ENCODE measurements at places on chromosomes 12 and 14.
A peak's percentile ranks its signal among the peaks of the same experiment; 100 is the strongest.

- no peak for DNase-seq
Observed at GRCh38 chr12:104182621-104183378, 32.8 kb upstream of the TXNRD1 start.

- DNase-seq: no peak
Observed at GRCh38 chr14:92865674-92866073, 57.3 kb upstream of the CHGA start.

DNA sequence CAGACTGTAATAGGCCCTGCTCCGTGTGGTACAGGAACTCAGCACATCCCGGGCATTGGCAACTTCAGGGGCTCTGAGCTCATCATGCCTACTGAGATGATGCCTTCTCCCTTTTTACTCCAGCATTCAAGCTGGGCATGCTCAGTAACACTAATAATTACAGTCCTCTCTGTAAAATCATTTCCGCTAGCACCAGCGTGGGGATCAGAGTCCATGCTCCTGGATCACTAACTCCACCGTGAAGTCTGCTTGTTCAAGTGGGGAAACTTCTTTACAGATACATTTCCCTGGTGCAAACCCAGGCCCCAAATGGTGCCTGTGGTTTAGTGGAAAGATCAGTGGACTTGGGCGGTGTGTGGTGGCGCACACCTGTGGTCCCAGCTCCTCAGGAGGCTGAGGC lies 16.7 kb downstream of the CLSTN3 start:
- no peak for DNase-seq

DNA sequence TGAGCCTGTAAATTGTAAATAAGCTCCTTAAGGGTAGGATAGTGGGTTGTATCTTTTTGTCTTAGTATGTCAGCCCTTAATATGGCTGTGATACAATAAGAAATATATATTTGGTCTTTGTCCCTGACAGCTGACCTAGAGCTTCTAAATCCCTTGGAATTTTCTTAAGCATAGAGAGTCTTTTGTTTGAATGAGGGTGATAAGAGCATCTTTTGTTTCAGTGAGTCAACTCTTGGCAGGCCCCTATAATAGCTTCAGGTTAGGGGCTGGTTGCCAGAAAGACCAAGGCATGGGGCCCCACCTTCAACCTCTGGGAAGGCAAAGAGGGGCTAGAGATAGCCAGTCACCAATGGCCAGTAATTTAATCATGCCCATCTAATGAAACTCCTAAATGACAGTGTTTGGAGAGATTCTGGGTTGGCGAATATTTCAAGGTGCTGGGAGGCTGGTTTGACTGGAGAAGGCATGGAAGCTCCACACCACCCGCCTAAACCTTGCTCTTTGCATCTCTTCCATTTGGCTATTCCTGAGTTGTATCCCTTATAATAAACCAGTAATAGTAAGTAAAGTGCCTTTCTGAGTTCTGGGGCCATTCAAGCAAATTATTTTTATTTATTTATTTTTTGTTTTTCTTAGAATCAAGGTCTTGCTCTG lies 10.5 kb downstream of the PALS1 start:
- no peak for DNase-seq

DNA sequence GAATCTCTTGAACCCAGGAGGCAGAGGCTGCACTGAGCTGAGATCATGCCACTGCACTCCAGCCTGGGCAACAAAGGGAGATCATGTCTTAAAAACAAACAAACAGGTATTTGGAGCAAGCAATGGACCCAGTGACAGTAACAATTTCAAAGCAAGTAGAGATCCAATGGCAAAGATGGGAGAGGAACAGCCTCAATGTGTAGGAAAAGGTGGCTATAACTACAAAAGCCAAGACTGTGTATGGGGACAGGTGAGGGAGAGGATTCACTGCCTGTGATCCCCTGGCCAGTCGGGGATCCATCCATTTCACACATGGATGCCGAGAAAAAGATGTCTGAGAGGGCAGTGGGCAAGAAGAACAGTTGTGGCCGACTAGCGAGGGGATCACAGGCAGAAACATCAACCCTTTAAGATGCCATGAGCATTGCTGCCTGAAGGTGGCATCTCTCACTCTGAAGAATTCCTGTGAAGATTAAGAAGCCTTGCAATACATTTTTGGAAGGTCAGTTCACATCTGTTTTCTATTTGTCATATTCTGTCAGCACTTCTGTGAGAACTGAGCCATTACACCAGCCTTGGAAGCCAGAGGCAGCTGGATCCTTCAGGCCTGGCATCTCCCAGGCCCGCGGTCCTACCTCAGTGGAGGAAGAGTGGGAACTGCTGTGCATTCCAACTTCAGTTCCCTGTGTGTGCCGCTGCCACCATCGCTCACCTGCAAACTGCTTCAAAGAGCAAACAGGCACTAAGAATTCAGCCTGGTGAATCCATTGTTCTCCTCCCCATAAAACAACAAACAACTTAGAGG lies 54.5 kb upstream of the FRS2 start:
- DNase-seq: no peak

DNA sequence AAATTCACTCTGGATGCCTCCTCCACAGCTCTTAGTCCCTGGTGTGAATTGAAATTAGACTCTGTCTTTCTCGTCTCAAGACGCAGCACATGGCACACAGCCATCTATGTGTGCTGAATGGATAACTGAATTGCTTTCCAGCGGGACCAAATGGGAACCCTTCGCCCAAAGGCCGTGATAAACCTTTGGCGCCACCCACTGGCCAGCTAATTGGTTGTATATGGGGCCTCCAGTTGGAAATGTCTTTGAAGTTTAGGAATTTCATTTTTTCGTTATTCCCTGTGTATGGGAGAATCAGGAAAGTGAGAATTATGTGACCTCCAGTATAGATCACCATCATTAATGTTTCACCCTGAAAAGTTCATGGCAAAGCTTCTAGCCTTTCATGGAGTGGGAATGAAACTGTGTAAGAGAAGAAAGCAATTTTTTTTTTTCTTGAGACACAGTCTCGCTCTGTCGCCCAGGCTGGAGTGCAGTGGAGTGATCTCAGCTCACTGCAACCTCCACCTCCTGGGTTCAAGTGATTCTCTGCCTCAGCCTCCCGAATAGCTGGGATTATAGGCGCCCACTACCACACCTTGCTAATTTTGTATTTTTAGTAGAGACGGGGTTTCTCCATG lies 9.8 kb upstream of the HSP90AA1 start:
- no peak for DNase-seq

DNA sequence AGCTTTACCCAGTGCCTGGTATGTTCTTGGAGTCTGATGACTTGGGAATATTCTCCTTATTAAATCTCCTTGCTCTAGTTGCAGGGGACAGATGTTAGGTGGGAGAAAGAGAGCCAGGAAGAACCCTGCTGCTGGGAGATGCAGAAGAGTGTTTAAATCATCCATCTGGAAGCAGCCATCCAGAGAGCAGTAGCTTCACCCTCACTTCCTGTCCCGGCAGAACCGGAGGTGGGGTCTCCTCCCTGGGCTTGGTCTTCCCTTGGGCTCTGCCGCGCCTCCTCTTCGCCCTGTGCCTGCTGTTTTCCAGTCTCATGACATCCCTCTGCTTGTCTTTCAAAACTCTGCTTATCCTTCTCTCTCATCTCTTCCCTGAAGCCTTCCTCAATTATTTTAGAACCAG lies 15.5 kb downstream of the B4GALNT3 start:
- DNase-seq: no peak

- no peak for DNase-seq
Observed at GRCh38 chr14:88454886-88455285, 69.4 kb downstream of the SPATA7 start.

DNA sequence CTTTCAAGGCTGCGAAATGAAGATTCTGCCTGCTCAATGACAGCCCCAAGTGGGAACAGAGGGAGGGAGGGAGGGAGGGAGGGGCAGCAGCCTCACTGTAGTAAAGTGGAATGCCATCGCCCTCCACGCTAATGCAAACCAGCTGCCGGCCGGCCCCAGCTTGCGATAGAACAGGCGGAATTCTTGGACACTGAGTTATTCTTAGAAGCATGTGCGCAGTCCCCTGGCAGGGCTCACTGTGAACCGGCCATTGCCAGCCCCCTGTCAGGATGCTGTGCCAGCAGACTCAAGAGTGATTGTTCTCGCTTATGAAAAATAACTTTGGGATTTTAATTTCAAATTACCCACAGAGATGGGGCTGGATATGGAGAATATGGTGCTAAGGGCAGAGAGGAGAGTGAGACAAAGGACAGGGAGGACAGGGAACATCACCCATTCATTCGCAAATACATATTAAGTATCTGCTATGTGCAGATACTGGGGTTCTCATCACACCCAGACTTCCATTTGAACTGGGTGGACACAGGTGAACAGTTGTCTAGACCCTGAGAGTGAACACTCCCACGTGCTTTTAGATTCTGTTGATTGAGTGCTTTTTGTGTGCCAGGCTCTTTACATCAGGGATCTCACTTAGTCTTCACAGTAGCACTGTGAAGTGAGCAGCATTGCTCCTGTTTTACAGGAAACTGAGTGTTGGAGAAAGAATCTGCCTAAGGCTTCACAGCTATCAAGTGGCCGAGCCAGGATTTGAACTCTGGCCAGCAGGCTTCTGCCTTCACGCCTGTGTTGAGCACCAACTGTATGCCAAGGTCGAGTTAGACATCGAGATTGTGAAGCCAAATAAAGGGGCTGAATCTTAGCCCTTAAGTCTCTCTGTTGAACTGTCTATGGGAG lies 192.9 kb downstream of the C12orf75 start:
- no peak for DNase-seq

DNA sequence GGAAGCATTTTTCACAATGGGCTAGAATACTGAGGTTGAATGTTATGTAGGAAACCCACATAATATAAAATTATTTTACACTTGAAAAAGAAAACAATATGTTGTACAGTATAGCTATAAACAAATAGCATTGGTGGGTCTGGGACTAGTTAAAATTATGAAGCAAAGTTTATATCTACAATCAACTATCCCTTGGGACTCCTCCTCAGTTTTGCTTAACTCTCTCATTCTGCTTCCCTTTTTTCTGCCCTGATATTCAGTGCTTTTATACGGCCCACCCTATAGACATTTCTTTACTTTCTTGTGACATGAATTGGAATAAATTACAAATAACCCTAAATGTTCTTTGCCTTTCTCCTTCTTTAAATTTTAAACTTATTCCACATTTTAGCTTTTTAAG lies 300.5 kb downstream of the FBXL14 start:
- no peak for DNase-seq

- DNase-seq: no peak
Observed at GRCh38 chr12:78490861-78491260, 373.7 kb upstream of the SYT1 start.

DNA sequence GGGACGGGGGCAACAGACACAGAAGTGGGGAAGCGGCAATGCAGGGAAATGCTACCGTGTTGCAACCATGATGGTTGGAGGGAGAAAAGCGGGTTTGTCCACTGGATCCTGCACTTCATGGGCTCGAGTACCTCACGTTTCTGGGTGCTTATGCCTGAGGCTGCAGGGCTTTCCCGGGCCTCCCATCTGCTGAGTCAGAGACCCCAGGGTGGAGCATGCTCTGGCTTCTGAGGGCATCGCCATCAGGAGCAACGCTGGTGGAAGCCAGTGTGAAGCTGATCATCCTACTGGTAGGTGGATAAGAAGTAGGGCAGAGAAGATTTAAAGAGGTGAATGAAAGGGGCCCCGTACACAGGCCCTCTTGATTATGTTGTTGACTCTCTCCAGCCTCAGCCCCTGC lies 5.0 kb upstream of the ADGRD1 start:
- DNase-seq: no peak

GRCh38 chr14:61231810-61232209 lies 49.3 kb downstream of the TMEM30B start:
- no peak for DNase-seq

GRCh38 chr14:101716956-101717662 lies 44.4 kb upstream of the PPP2R5C start:
- no peak for DNase-seq

DNA sequence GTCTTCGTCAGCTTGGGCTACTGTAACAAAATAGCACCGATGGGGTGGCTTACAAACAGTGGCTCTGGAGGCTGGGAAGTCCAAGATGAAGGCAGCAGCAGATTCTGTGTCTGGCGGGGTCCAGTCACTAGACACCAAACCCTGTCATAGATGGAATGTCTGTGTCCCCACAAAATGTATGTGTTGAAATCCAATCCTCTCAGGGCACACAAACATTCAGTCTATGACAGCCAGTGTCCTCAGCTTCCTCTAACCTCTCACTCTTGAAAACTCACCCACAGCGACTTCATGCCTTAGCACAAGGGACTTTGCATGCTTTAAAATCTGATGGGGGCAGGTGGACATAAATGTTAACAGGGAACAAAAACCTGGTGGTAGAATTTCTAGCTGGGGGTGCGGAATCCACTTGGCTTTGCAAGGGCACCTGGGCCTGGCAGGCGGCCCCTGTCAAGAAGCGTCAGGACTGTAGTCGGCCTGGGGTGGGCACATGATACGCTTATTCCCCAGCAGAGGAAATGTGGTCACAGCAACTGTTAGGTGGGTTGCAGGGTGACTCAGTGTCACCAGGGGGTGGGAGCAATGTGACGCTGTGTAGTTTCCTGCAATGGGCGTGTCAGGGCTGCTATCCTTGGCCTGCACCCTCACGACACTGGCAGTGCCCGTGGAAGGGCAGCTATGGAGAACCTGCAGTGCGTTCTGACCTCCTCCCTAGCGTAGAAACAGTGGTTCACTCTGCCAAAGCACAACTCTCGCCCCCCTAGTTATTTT lies 17.7 kb downstream of the RIN3 start:
- no peak for DNase-seq

GRCh38 chr14:56211844-56212243 lies 93.6 kb downstream of the PELI2 start:
- no peak for DNase-seq

GRCh38 chr12:107557026-107557425 lies 128.6 kb upstream of the PWP1 start:
- no peak for DNase-seq

DNA sequence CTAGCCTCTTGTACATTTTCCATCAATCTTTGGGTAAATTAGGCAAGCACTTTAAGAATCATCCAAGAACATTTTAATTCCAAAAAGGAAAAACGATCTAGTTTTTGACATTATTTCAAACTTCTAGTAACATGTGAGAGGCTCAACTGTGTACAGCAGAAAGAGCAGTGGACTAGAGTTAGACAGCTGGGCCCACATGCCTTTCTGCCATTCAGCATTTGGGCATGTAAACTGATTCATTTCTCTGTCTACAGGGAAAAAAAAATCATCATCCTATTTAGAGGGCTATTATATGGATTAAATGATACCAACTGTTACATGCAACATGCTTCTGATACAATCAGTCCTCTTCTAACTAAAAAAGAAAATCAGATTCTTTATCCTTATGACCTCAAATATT lies 17.7 kb downstream of the ATP2B1 start:
- DNase-seq: no peak

GRCh38 chr12:98439981-98440581 lies 75.3 kb upstream of the TMPO start:
- DNase-seq: peak; percentile 94

DNA sequence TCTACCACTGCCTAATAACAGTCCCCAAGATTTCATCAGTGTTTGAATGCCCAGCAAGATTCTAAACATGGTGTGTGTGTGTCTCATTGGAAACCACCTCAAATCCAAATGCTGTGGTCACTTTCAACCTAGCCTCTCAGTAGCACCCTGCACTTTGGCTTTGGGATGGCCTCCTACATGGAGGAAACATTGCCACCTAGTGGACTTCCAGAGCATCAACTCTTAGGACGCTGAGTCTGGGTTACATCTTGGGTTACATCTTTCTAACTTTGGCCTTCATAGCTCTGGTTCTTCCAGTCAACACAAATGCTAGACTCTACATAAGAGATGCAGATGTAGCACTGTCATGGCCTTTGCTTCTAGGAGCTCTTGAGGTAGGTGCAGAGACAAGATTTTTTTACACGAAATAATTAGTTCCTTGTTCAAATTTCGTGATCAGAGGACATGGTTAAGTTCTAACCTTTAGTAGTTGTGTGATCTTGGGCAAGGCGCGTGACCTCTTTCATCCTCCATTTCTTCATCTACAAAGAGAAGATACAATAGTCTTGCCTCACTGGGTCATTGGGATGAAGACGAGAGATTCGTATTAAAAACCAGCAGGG lies 113.5 kb upstream of the VASH1 start:
- DNase-seq: no peak

Measured in SIG-M5 (cell line).